GM23248 (cell line): ENCODE measurements at places on chromosomes 1 and 21.

GRCh38 chr1:235009561-235010306 is 118.9 kb downstream of the TOMM20 start:
- no peak for DNase-seq

DNA sequence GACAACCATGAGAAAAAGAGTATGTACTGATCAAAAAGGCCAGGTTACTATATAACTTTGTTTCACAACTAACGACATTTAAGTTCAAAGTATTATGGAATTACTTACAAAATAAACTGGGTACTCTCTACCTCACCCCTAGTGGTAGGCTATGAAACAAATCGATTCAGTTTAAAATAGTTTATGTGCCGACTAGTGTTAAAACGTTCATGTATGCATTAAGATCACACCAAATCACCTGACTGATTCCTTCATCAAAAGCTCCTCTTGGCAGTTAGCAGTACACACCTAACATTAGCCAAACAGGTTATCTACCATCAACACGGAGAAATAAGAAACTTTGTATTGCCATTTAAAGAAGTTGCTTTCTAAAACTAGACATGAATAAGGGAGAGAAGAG is 137.1 kb downstream of the AKT3 start:
- DNase-seq: peak; percentile 40

DNA sequence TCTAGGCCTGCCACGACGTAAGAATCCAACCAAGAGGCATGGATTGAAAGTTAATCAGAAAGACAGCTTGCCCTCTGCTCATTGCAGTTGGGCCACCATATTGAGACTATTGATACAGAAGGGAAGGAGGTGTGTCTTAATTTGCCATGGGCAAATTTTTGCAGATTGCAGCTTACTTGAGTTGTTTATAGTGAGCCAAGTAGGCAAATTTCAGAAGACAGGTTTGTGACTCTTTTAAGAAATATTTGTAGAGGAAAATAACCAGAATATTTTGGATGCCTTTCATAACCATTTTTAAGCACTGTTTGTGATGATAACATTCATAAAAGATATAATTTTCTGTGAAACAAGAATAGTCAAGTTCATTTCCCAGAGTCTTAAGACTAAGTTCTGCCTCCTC is 74.1 kb downstream of the PRDM2 start:
- no peak for DNase-seq

GRCh38 chr1:82759035-82759434 is 958.3 kb downstream of the ADGRL2 start:
- no peak for DNase-seq

DNA sequence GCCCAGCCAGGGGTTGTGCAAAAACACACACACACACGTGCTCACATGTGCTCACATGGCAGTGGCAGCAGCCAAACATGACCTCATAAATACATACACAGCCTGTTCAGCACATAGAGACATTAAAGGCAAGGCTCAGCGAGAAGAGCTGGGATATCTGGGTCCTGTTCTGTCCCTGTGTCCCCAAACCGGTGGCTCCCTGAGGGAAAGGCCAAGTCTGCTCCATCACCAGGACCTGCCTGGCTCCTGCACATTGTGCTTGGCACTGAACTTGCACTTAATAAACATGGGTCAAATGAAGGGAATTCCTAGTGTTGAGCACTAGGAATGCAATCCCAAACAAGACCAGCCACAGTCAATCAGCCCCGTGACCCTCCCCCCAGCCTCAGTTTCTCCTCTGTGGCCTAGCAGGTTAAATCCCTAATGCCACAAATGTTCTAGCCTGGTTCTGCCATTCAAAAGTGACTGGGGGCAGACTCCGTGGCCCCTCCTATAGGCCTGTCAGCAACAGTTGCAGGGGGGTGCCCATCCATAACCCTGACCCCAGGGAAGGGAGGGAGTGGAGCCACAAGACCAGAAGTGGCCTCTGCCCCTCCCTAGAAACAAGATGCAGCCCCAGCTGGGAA is 160.9 kb upstream of the VAMP3 start:
- DNase-seq: no peak

DNA sequence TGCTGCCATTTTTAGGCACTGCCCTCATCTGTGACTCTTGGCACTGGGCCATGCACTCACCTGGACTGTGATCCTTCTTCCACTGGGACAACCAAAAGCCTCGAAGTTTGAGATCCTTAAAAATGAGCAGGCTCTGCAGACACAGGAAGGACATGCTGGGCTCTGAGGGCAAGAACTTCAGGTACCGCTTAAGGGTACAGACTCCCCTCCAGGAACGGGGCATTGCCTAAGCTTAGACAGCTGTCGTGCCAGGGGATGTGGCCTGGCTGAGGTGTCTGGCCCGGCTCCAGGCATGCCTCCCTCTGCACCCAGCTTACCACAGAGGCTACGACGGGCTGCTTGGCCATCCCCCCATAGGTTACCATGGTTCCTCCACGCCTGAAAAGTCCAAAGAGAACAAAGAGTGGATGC is 14.2 kb upstream of the SRSF4 start:
- no peak for DNase-seq

- DNase-seq: no peak
These were observed 62.8 kb upstream of the PAXBP1 start for GRCh38 chr21:32834211-32834915.

DNA sequence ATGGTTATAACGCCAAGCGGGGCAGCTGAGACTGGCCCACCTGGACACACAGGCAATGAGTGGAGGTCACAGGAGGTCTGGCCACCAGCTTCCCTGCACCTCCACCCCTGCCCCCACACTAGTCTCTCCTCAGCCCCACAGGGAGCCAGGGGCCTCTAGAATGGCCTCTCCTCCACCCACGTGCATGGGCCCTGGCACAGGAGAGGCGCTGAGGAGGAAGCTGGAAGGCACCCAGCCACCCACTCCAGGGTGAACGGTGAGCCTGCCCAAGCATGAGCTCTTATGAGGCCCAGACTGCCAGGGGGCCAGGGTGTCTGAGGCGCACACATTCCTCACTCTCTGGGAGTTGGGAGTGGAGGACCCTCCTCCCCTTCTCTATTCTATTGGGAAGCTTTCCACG is 22.2 kb downstream of the LRP8 start:
- peak; percentile 14 for DNase-seq

DNA sequence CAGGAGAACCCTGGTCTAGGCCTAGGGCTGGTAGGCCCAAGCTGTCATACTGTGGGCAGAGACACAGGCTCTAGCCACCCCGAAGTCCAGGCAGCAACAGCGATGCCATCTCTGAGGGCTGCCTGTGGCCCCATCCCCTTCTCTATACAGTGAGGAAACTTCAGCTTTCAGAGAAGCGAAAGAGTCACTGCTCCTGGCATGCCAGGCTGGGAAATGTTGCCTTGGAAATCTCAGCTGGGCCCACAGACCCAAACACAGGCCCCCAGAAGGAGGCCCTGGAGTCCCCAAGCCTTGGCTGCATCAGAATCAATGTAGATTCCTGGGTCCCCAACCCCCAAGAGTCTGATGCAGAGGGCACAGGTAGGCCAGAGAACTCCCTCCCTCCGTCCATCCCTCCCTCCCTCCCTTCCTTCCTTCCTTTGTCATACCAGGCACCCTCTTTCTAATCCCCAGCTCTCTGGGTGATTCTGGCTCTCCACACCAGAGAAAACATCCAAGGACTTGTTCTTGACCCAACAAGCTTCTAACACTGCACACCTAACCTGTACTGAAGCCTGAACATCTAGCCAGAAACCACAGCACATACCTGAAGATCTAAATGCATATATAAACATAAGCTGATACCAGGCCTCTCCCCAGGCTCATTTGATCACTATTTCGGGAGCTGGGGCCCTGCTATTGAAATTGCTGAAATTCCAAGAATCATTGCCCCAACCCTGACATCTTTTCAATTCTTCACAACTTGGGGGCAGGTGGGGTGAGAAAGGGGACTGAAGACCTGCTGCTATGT is 143.2 kb upstream of the EDN2 start:
- DNase-seq: no peak

DNA sequence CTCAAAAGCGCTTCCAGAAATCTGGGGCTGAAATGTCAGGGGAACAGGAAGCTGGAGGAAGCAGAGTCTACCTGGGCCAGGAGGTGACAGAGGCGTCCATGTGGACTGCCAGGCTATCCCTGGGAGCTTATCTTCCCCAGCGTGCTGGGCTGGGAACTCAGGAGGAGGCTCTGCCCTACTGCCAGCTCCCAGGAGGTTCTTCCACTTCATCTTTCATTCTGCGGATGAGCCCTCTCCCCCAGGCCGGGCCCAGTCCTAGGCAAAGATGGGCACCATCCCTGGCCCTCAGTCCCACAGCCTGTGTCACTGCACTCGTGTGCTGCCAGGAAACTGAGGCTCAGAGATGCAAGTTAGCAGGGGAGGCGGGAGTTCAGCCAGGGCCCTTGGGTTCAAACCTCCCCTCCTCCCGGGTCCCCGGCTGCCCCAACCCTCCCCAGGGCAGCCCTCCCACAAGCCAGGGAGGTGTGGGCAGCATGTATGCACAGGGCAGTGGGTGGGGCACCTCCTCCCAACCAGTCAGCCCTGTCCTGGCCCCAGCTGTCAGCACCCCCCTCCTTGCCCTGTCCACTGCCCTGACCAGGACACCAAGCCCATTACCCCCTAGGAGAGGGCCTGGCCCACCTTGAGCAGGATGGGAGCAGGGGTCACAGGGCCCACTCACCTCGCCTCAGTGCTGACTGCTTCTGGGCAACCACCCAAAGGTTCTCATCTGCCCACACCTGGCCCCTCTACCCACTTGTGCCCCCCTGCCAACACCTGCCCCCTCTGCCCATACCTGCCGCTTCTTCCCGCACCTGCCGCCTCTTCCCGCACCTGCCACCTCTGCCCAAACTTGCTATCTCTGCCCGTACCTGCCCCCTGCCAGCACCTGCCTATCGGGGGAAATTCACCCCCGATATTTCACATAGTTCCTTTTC is 226.0 kb downstream of the NPHP4 start:
- DNase-seq: no peak

- no peak for DNase-seq
These were observed 113.5 kb upstream of the ZNF678 start for GRCh38 chr1:227449741-227450441.
